T-helper 9 cell (primary cell): ENCODE measurements at places on chromosomes 3 and 15.

DNA sequence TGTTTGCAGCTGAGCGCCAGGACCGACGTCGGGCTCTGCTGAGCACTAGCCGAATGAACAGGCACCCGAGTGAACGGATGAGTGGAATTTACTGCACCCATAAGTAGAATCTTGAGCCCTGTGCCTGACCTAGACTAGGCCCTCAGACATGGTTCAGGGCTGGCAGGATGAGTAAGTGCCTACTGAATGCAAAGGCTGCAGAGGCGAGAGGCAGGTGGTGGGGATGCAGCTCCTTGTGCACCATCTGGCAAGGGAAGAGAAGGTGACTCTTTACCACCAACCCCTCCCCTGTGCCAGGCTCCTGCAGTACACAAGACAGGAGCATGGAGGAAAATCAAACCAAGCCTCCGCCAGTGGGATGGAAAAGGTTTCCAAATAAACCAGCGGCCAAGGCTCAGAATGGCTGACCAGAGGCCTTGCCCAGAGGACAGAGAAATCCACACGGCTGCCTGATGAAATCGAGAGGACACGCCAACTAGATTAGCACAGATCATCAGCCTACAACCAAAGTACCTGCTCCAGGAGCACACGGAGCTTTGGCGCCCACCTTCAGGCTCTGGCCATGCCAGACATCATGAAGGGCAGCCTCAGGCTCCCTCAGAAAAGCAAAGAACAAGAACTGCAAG is 141.7 kb upstream of the IQSEC1 start:
- DNase-seq: no peak

DNA sequence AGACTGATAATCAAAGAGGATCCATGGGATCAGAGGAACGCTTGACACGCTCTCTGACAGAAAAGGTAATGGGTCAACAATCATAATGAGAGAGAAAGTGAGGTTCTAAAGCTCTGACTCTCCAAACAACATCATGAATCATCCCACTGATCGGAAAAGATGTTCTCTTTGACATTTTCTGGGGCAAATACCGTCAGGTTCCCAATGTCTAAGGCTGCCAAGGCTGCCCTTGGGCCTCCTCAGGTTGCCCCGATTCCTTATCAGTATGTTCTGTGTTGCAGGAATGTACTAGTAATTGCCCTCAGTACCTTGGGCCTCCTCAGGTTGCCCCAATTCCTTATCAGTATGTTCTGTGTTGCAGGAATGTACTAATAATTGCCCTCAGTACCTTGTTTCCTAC is 60.9 kb downstream of the NPTN start:
- DNase-seq: no peak

- no peak for DNase-seq
These were observed 225.2 kb upstream of the TPRG1 start for GRCh38 chr3:188946351-188947240.

DNA sequence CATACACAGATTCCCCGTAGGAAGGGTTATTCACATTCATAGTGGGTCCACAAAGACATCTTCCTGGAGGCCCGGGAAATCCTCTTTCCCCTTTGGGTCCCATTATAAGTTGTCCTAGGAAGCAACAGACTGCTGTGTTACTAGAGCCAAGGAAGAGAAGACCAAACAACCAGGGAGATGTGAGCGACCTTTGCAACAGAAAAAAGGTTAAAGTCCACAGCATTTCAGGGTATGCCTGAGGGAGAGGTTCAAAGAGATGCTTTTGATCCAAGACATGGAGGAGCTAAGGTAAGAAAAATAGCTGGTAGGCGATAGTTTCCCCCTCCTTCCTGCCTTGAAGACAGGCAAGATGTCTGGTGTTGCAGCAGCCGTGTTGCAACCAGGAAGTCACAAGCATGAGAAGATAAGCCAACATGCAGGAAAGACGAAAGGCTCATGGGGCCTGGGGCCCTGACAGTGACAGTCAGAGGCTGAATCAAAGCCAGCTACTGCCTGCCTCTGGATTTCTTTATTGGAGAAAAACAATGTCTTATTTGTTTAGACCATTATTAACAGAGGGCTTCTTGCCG is 30.9 kb downstream of the EAF1 start:
- no peak for DNase-seq

GRCh38 chr15:101250873-101251829 is 697 bp downstream of the CHSY1 start:
- peak; percentile 47 for DNase-seq

DNA sequence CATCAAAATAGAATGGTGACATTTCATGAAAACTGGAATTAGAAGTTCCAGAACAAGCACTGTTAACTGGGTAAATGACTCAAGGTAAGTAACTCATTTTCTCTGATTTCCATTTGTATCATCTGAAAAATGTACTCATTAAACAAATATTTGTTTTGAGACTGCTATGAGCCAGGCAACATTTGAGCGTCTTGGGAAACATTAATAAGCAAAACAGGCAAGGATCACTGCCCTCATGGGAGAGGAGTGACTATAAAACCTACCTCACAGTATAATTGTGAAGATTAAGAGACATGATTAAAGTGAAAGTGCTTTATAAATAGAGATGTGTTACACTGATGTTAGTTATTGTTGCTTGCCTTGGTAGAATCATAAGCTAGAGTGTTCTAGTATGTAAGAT is 711.8 kb upstream of the UBE2E2 start:
- DNase-seq: no peak

GRCh38 chr15:90219421-90220141 is 14.2 kb downstream of the CIB1 start:
- peak; percentile 53 for DNase-seq

DNA sequence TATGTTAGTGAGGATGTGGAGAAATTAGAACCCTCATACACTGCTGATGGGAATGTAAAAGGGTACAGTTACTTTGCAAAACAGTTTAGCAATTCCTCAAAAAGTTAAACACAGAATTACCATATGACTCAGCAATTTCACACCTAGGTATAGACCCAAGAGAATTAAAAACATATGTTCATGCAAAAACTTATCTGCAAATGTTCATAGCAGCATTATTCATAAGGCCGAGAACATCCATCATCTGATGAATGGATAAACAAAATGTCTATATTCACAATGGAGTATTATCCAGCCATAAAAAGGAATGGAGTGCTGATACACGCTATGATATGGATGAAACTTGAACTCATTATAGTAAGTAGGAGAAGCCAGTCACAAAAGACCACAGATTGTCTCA is 10.3 kb downstream of the SEC13 start:
- no peak for DNase-seq

DNA sequence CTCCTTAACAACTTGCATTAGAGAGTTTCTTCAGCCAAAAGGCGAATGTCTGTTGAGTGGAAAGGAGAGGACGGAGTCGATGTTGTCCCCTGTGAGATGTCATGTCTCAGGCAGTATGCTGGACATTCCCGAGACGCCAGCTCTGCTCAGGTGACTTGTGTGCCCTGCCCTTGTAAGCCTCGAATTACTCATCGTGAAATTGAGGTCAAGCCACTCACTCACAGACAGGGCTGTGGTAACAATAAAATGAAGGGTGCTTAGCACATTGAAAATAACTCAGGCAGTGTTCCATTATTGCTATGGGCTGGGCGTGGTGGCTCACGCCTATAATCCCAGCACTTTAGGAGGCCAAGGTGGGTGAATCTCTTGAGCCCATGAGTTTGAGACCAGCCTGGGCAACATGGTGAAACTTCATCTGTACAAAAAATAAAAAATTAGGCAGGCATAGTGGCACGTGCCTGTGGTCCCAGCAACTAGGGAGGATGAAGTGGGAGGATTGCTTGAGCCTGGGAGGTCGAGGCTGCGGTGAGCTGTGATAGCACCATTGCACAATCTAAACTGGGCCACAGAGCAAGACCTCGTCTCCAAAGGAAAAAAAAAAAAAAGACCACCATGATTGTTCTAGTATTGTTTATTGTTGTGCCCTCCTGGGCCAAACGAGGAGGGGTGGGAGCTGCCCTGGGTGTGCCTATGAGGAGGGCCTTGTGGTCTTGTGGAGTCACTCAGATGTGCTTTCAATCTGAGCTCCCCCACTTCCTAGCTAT is 214.4 kb downstream of the THSD4 start:
- no peak for DNase-seq

DNA sequence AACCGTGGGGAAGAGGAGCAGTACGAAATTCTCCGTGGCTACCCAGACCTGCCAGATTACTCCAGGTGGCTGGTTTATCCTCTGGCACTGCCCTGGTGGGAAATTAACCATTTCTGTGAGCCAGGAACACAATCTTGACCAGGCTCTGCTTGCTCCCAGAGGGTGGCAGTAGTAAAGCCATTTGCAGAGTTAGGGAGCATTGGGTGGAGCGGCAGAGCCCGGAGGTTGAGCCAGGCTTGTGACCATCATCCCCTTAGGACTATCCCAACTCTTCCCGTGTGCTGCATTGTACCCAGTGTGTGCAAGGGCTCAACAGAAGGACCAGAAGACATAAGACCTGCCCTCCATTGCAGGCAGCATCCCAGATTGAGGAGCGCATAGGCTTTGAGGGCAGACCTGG is 5.3 kb downstream of the KNG1 start:
- no peak for DNase-seq

GRCh38 chr3:117399311-117400078 is 689.9 kb downstream of the TUSC7 start:
- no peak for DNase-seq

- DNase-seq: no peak
These were observed 163.1 kb downstream of the STAC start for GRCh38 chr3:36543276-36543997.

- no peak for DNase-seq
These were observed 81.8 kb upstream of the NANOGP8 start for GRCh38 chr15:35166730-35167359.

- DNase-seq: no peak
These were observed 579.8 kb downstream of the EDEM1 start for GRCh38 chr3:5767304-5767703.

DNA sequence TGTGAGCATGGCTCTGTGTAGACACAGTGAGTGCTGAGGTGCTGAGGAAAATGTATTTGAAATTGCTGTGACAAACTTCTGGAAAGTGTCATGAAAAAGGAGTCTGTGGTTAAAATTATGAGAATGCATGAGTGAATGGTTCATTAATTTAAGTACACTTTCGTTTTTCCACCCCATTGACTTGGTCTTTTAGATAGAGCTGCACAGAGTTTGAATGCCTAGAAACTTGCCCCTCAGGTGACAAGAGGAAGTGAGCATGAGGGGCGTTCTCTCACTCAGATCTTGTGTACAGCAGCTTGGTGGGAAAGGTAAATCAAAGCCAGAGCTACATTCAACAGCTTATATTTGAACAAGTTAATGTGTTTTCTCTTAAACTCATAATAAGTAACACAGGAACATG is 296.8 kb downstream of the WDR72 start:
- DNase-seq: no peak

DNA sequence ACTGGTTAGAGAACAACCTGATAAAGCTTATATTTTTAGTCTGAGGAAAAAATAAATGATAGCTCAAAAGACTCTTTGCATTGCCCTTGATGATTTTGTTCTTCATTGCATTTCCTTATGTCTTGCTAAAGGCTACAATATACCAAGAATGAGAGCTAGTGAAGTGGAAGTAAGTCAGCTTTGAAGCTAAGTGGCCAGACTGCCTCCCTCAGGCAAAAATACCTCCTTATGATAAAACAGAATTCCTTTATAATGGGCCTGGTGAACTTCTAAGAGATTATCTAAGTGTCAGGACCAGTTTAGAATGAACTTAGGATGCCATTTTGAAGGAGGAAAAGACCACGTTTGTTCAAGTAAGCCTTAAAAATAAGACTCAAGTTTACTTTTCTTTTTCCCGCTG is 678.4 kb downstream of the ROBO2 start:
- no peak for DNase-seq
